Progenitor cell of endocrine pancreas (in vitro differentiated cells): ENCODE measurements at places on chromosomes 5 and 9. TPM values are rescaled to one million over a fixed set of nuclear protein-coding genes. Genes with fewer than 3 reads are reported as not detected.
A peak's percentile ranks its signal among the peaks of the same experiment; 100 is the strongest.

GRCh38 chr9:8863886-8864544 is 1064.4 kb upstream of the DMAC1 start:
- peaks cover 6% of the 10 kb centered on the region for H3K4me1 ChIP-seq
- no peak for DNase-seq
- no peak overlapping the region for H3K27ac ChIP-seq
- no peak overlapping the region for H3K4me3 ChIP-seq

Gene KCNV2
- total RNA-seq = not detected in 2 replicates

Gene LRRC19
- not detected in 2 replicates for total RNA-seq

DNA sequence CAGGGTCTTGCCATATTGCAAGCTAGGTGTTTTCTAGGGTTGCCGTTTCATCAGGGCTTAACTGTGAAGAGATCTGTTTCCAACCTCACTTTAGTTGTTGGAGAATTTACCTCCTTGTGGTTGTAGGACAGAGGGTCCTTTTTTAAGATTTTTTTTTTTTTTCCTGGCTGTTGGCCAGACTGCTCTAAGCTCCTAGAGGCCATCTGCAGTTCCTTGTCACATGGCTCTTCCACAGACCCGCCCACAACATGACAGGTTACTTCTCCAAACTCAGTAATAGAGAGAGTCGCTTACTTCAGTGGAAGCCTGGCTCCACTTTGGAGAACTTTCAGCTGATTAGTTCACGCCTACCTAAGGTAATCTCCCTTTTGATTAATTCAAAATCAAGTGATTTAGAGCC is 543.7 kb downstream of the DMRTA1 start:
- H3K27me3 ChIP-seq = no peaks in the 10 kb centered on the region
- peaks cover 4% of the 10 kb centered on the region for H3K4me1 ChIP-seq
- H3K27ac ChIP-seq = no peak overlapping the region
- H3K4me3 ChIP-seq = no peak overlapping the region
- H3K36me3 ChIP-seq = no peaks in the 10 kb centered on the region

Gene TIMD4
- total RNA-seq = not detected in 2 replicates

DNA sequence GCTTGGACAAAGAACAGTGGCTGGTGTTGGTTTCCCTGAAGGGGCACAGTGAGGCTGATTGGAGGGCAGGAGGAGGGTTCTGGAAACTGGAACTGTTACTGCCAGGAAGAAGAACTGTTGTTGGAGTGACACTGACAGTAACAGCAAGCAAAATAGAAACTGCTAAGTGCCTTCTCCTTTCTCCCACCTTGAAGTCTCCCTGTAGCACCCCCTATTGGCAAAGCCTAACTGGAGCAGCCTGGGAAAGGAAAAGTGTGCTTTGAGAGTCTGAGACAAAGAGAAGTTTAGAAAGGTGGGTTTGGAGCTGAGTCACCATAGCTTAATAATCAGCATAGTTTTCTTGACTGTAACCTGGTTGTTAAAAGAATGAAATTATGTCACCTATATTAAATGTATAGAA is 2.5 kb upstream of the TMEM174 start:
- H3K36me3 ChIP-seq = no peaks in the 10 kb centered on the region
- DNase-seq = no peak
- no peak overlapping the region for H3K27ac ChIP-seq
- H3K4me1 ChIP-seq = no peaks in the 10 kb centered on the region
- H3K4me3 ChIP-seq = no peak overlapping the region

Gene SLC36A3
- total RNA-seq = not detected in 2 replicates

GRCh38 chr9:121765021-121765950 is 113.9 kb downstream of the DAB2IP start:
- H3K4me3 ChIP-seq = no peak overlapping the region
- H3K36me3 ChIP-seq = peaks cover 16% of the 10 kb centered on the region
- H3K4me1 ChIP-seq = peaks cover 2% of the 10 kb centered on the region
- no peak for DNase-seq
- no peaks in the 10 kb centered on the region for H3K27me3 ChIP-seq

DNA sequence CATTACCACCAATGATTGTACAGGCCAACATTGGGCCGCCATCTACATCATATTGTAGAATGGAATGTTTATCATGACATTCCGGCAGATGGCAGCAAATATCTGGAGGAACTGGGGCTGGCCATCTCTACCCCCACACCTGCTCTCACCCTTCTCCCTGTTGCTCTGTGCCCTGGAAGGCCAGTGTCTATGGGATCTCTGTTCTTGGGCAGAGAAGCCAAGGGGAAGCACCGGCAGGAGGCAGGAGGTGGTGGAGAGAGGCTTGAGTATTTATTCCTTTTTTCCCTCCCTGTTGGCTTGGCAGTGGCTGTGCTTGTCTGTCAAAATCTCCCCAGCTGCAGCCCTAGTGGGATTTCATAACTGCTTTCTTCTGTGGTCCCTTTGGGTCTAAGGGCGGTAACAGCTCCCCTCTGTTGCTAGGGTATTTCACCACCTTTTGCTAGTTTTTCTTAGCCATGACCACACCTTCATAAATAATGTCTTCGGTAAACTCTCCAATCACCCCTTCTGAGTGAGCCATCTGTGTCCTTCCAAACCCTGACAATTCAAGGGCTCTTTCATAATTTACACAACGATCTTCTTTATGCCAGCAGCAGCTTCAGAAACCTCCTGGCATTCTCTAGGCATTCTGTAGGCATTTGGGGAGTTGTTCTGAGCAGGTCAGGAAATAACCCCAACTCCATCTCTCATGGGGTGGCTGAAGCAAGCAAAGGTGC is 225.8 kb downstream of the MELK start:
- peaks cover 48% of the 10 kb centered on the region for H3K27me3 ChIP-seq
- no peak overlapping the region for H3K4me3 ChIP-seq
- no peaks in the 10 kb centered on the region for H3K36me3 ChIP-seq
- H3K27ac ChIP-seq = no peak overlapping the region

Gene GPR107
- total RNA-seq = 46.7 and 48.7 TPM in 2 replicates

DNA sequence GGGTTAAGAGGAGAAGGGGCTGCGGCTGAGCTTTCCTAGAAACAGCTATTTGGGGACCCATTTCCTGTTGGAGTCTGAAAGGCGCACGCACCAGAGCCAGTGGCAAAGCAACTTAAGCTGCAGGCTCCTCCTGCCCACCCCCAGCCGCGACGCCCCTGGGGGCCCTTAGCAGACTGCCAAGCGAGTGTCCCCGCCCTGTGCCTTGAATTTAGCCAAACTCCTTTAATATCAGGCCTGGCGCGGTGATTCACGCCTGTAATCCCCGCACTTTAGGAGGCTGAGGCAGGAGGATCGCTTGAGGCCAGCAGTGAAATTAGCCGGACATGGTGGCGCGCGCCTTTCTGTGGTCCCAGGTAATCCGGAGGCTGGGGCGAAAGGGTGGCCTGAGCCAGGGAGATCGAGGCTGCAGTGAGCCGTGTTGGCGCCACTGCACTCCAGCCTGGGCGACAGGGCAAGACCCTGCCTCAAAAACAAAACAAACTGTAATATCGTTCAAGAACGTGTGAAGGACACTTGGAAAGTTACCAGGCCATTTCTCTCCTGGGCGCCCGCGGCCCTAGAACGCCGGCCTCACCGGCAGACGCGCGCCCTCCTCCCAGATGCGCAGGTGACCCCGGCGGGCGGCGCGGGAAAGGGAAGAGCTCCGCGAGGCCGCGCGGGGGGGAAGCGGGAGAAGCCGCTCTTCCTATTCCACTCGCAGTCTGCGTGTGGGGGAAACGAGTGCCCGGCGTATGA is 1.0 kb upstream of the F2R start:
- H3K27ac ChIP-seq = no peak overlapping the region
- DNase-seq = no peak
- H3K4me1 ChIP-seq = peaks cover 14% of the 10 kb centered on the region
- peak overlapping the region; percentile 81 for H3K4me3 ChIP-seq
- H3K27me3 ChIP-seq = peaks cover 23% of the 10 kb centered on the region
- H3K36me3 ChIP-seq = peaks cover 3% of the 10 kb centered on the region

Gene SPINK13
- not detected in 2 replicates for total RNA-seq

GRCh38 chr5:164139423-164139822 is 634.0 kb downstream of the MAT2B start:
- peaks cover 6% of the 10 kb centered on the region for H3K4me1 ChIP-seq
- DNase-seq = no peak
- no peaks in the 10 kb centered on the region for H3K27me3 ChIP-seq
- no peaks in the 10 kb centered on the region for H3K36me3 ChIP-seq

Gene OLFM1
- total RNA-seq = 1.7 and 1.8 TPM in 2 replicates

- DNase-seq = no peak
- H3K27ac ChIP-seq = no peak overlapping the region
- H3K4me3 ChIP-seq = no peak overlapping the region
These were observed 43.7 kb upstream of the ITGA1 start for GRCh38 chr5:52743970-52744369.

Gene ADAMTS19
- total RNA-seq = 32.6 and 33.7 TPM in 2 replicates

DNA sequence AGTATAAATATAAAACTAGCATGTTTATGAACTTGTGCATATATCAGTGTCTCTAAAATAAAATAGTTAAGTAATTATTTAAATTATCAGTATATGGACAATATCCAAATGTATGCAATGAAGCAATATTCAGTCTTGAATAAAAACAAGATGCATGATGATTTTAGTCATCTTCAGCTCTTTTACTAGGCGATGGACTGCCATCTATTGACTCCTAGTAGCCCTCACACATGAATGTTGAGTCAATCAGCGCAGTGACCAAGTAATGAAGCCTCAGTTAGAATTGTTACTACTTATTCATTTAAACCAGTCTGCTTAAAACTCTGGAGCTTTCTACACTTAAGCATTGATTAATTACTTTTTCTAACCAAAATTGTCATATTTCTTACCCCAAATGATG is 92.9 kb upstream of the GRHPR start:
- peaks cover 22% of the 10 kb centered on the region for H3K4me1 ChIP-seq
- no peak overlapping the region for H3K27ac ChIP-seq
- H3K36me3 ChIP-seq = no peaks in the 10 kb centered on the region
- H3K4me3 ChIP-seq = no peak overlapping the region

Gene RNF44
- total RNA-seq = 153 and 156 TPM in 2 replicates

Gene CACNA1B
- total RNA-seq = 2.1 and 2.4 TPM in 2 replicates

DNA sequence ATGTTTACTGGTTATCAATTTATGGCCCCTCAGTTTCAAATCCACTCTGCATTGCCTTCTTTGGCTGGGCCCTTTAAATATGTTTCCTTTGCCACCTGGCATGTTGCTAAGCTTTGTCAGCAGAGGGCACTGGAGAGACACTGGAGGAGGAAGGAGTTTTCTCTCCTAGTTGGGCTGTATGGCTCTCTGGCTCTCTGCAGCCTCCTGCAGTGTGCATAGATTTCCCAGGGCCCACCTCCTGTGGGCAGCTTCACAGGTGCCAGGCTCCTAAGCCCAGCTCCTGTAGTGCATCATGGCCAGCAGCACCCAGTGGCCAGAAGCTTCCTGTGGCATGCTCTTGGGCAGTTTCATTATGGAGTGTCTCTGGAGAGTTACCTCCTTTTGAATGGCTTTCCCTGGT is 23.3 kb downstream of the CAVIN4 start:
- no peaks in the 10 kb centered on the region for H3K36me3 ChIP-seq
- H3K4me3 ChIP-seq = no peak overlapping the region
- no peaks in the 10 kb centered on the region for H3K27me3 ChIP-seq

- H3K36me3 ChIP-seq = no peaks in the 10 kb centered on the region
- DNase-seq = no peak
These were observed 15.0 kb downstream of the GALNT10 start for GRCh38 chr5:154205441-154206117.

DNA sequence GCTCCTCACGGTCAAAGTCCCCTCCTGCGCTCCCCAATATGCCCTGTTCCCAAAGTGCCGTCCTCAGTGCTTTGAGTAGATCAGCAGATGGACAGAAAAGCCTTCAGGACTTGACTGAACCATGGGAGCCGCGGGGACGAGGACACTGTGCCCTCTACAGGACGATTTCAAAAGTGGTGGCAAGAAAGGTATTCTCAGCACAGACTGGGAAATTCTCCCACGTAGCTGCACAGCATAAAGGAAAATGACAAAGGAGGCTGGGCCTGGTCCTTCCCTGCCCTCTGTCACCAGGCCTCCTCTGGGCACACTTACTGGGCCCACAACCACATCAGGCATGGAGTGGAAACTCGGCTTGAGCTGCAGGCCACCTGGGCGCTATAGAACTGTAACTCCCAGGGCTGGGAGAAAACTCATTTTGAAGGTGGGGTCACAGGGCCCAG is 16.7 kb upstream of the MTMR12 start:
- H3K4me3 ChIP-seq = no peak overlapping the region
- H3K27ac ChIP-seq = peak overlapping the region; percentile 73
- no peaks in the 10 kb centered on the region for H3K27me3 ChIP-seq
- peaks cover 23% of the 10 kb centered on the region for H3K4me1 ChIP-seq
- peaks cover 1% of the 10 kb centered on the region for H3K36me3 ChIP-seq
- no peak for DNase-seq
